ENCODE measurements at places on chromosomes 2 and 18.

DNA sequence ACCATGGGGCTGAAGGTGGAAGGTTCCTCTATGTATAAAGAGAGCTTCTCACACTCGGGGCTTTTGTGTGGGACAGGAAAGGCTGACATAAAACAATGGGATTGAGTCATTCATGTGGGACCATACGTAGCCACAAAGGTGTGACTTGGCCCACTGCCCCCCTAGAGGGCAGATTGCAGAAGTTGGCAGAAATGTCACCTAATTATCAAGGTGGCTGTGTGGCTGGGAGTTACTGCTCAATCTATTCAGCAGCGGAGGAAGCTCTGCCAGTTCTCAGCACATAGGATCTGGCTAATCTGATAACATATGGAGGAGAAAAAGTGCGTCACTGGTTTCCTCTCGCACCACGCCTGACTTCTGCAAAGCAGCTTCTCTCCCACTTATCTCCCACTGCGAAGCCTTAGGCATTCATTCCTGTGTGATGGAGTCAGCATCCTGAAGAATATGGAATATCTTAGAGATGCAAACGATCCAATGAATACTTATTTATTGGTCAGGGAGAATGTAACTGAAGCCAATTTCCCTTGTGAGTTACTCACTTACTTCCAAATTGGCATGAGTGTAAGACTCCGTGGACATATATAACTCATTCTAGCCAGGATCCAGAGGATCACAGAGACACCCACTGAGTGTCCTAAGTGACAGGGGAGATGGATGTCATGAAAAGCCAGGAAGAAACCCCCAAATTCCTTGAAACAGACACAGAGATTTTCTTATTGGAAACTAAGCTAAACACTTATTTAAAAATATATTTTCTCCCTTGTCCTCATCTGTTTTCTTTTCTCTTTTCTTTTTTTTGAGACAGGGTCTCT, 344.8 kb downstream of the TGIF1 start:
- DNase-seq, result no peak

DNA sequence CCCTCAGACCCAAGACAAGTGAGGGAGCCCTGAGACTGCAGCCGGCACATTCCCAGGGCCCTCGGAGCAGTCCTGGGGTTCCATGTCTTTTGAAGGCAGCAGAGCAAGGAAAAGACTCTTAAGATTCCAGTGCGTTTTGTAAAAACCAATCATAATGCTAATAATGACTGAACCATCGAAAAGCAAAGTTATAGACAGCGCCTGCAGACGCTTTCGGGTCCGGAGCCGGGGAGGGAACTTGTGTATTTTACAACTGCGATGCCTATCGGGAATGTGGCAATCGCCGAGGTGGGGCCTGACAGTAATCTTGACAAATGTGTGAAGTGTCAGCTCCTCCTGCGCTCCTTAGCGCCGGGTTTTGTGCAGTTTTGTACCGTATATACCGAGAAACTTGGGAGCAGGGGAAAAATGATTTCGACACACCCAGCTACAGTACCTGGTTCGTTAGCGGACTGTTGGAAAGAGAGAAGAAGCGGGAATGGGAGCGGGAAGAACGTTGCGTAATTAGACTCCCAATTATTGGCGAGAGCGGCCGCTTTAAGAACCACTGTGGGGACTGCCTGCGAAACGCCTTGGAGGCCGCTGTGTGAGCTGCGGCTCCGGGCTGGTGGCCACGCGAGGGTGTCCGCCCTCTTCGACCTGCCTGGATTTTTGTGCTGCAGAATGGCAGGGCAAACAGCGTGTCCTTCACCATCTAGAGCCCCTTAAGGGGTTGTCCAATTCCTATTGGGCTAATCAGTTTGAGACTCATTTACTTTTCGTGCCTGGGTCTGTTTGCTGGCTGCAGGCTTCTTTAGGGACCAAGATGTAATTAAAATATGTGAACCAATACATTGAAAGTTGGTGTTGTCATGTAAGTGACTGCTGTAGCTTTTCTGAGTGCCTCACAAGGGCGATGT, 2.4 kb downstream of the EPAS1 start:
- no peak for DNase-seq

GRCh38 chr18:66971960-66972359, 368.1 kb upstream of the CDH19 start:
- DNase-seq, result no peak

- no peak for DNase-seq
These were observed 16.0 kb downstream of the PIGN start for GRCh38 chr18:62170857-62171256.

GRCh38 chr2:150162241-150162942, 325.1 kb downstream of the RND3 start:
- no peak for DNase-seq
